Tracheal epithelial cell (primary cell): ENCODE measurements at places on chromosomes 3 and 15. TPM values are rescaled to one million over a fixed set of nuclear protein-coding genes. Genes with fewer than 3 reads are reported as not detected.

The BUB1B gene
- 1.7 and 2.3 TPM in 2 replicates for total RNA-seq

The ZBTB47 gene
- 7.2 and 16.9 TPM in 2 replicates for total RNA-seq

The PCOLCE2 gene
- 1.1 and 5.1 TPM in 2 replicates for total RNA-seq

The CPB1 gene
- total RNA-seq = not detected in 2 replicates

The FGF7 gene
- under 0.01 TPM in 1 of 2 replicates, not detected in the other for total RNA-seq

The FILIP1L gene
- total RNA-seq = 0.43 and 5.3 TPM in 2 replicates

The TMOD2 gene
- 4.3 and 5.5 TPM in 2 replicates for total RNA-seq

The MST1R gene
- 8.7 and 29.2 TPM in 2 replicates for total RNA-seq

The ZMYND10 gene
- total RNA-seq = 0.24 and 1.9 TPM in 2 replicates

The TGM4 gene
- 0.48 TPM in 1 of 2 replicates, not detected in the other for total RNA-seq

The CCDC71 gene
- total RNA-seq = 15.1 and 20.2 TPM in 2 replicates

The ZPLD1 gene
- 1.7 and 12.8 TPM in 2 replicates for total RNA-seq

The ANKRD28 gene
- 39.6 and 41.4 TPM in 2 replicates for total RNA-seq

The CAPN3 gene
- total RNA-seq = 0.43 and 5.5 TPM in 2 replicates

The LRRK1 gene
- total RNA-seq = 6.2 and 9.2 TPM in 2 replicates

The RLBP1 gene
- 0.96 TPM in 1 of 2 replicates, not detected in the other for total RNA-seq

The USP4 gene
- total RNA-seq = 13.6 and 15.7 TPM in 2 replicates
